ENCODE measurements at places on chromosomes 3 and 15.

DNA sequence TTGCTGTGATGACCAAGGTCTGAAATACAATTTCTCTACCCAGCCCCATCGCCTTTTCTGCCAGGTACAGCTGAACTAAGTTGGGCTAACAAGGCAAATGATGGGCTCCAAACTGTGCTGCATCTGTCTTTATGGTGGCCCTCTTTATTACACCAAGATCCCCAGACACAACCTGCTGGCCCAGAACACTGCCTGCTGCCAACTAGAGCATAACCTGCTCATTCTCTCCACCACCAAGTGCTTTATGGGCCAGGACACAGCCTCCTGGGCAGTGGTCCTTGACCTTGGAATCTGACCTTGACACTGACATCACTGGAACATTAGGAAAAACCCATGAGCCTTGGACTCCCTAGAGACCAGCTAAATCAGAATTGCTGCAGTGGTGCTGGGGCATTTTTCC lies 3.3 kb downstream of the LINS1 start:
- DNase-seq, result no peak

GRCh38 chr3:126343649-126344035 lies 13.6 kb downstream of the KLF15 start:
- DNase-seq, result no peak

DNA sequence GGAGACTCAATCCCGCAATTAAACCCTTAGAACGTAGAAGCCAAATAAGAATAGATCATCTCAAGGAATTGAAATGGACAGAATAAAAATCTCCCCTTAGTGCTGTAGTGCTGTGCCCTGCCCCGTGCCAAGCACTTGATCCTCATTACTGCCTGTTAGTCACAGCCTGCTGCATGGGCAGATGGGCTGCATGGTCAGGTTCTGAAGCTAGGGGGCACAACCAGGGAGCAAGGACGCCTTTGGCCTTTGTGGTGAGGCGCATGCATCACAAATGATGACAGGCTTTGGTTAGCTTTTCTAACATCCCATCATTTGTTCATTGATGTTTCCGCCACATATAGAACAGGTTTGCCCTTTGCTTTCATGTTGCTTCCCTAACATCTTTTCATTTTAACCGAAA lies 336.3 kb upstream of the ADAMTS9 start:
- DNase-seq, result no peak

GRCh38 chr3:180457225-180457624 lies 144.7 kb upstream of the TTC14 start:
- no peak for DNase-seq

- DNase-seq, result no peak
Observed at GRCh38 chr15:84833447-84834228, 16.5 kb downstream of the ALPK3 start.

DNA sequence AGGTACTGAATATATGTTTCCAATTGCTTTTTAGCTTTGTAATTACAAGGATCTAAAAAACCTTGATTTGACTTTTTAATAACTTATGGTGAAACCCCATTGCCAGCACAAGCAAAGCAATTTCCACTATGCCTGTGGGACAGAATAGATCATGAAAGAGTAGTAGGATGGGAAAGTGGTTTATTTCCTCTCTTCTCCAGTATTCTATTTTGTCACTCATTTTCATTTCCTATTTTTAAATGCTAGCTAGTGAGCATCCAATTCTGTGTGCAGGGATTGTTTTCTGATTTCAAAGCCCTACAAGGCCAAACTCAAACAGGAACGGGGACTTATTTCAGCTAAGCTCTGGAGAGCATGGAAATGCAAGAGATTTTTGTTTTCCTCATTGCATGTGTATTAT lies 132.0 kb upstream of the TGFBR2 start:
- DNase-seq, result no peak

DNA sequence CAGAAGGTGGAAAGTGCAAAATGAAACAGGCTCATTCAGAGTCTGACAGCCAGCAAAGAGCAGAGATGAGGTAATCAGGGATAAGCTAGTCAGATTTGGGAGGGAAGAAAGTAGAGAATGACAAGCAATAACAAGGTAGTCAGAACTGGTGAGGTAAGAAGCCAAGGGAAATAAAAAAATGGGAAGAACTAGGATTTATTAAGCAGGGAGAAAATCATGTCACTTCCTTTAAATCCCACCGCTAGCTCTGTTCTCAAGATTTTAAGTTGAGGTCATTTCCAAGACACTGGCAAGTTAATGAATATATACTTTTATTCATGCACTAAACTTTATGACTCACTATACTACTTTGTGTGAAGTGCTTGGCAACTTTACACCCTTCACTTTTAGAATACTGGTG lies 1106.8 kb downstream of the IGSF11 start:
- no peak for DNase-seq

GRCh38 chr3:186807231-186807630 lies 949 bp upstream of the RFC4 start:
- DNase-seq, result no peak

DNA sequence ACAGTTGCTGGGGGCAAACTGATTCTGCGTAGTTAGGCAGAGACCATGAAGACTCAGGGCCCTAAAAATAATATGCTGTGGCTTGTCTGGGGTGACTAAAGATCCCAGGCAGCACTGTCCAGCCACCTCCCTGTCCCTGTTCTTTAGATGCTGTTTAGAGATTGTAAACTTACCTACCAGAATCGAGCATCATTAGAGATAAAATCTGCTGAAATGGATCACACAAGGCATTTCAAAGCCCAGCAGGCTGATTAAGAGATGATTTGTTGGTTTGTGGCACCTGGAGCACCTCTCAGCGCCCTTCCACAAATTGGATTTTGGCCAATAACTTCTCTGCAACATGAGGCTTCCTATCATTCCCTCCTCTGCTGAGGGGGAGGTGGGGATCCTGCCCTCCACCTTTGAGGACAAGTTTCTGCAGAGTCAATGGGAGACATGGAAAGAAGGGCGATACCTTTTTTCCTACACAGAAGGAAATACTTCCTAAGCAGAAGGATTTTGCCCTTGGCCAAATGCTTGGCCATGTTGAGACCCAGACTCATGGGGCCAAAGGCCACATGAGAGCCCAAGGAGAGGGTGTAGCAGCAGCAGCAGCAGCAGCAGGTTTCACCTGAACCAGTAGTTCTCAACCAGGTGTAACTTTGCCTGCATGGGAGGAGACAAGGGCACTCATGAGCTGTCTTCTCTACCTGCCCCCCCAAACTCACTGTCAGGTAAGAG lies 37.5 kb downstream of the SEMA5B start:
- no peak for DNase-seq

DNA sequence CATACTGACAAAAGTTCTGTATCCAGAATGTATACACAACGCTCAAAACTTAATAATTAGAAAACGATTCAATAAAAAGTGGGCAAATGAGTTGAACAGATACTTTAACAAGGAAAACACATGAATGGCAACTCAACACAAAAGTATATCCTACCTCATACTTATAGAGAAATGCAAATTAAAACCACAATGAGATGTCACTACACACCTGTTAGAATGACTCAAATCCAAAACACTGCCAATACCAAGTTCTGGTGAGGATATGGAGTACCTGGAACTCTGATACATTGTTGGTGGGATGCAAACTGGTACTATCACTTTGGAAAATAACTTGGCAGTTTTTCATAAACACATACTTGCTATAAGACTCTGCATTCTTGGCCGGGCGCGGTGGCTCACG lies 42.1 kb downstream of the PRTG start:
- DNase-seq, result no peak

DNA sequence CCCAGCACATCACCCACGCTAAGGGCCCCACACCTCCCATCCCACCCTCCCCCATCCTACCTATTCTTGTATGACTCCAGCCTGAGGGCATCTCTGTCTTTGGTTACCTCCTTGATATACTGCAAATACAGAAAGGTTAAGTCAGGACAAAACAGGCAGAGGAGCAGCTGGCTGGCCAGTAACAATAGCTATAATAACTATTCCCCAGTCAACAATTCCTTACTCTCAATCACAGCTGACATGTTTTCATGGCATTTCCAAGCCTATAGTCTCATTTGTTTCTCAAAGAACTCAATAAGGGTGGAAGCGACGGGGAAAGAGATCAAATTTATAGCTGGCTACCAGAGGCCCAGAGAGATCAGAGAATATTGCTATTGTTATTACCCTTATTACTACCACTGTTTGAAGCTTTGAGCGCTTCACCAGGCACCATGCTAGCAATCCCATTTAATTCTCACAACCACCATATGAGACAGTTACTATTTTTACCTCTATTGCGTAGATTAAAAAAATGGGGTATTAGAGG lies 93.0 kb upstream of the C2CD4B start:
- DNase-seq, result no peak

GRCh38 chr3:98777286-98777685 lies 14.1 kb downstream of the ST3GAL6 start:
- DNase-seq, result no peak

DNA sequence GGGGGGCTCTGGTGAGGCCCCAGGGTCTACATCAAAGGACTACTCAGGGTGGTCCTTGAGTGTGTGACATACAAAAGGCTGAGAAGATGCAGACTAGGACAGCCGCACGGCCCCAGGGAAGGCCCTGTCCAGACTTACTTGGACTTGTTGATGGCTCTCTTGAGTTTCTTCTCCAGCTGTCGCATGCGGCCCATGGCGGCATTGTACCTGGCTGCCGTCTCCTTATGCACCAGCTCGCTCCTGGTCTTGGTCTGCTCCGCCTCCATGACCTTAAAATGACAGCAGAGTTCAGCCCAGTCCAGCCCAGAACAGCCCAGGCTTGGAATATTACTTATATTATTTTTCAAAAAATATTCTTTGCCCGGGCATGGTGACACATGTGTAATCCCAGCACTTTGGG lies 56.0 kb downstream of the CAPN7 start:
- no peak for DNase-seq

DNA sequence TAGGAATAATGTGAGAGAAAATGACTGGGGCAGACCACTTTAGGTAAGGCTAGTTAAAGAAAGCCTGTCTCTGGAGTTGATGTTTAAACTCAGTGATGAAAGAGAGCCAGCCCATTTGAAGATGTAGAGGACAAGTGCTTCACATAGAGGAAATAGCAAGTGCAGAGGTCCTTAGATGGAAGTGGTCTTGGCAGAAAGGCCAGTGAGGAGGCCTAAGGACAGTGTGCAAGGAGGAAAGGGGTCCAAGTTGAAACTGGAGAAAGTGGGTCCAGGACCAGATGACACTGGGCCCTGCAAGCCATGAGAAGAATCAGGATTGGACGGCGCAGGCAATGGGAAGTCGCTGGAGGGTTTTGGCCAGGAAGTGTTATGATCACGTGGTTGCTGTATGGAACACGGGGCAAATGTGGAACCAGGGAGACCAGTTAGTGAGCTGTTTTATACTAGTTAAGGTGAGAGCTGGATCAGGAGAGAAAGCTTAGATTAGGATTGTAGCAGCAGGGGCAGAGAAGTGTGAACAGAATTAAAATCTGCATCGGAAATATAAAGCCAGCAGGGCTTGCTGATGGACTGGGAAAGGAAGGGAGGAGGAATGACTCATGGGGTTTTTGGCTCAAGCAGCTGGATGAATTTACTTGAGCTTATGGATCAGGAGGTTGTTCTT lies 48.0 kb upstream of the SCAANT1 start:
- no peak for DNase-seq

DNA sequence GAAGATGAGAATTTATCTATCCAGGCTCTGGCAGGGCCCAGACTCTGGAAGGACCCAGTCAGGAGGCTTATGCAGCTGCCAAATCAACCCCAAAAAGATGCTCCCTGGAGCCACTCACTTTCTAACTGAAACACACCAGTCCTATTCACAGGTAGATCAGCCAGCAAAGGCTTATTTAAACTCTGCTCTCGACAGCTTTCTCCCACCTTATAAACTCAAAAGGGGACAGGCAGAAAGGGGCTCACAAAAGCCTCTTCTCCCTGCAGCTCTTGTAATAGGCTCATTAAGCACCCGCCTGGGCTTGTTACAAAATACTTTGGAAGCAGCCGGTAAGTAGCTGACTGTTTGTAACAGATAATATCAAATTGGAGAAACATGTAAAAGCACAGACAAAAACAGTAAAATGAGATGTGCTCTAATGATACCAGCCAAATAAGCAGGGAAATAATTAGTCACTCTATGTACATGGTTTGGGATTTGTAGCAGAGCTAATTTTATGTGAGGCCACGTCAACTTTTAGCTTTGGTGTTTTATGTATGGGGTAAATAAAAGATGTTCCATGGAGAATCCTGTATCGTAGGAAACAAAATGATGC lies 213.8 kb downstream of the NR2F2 start:
- DNase-seq, result no peak

GRCh38 chr15:38259134-38259533 lies 6.5 kb downstream of the SPRED1 start:
- no peak for DNase-seq

GRCh38 chr3:122513386-122514122 lies 1.2 kb downstream of the KPNA1 start:
- no peak for DNase-seq

GRCh38 chr3:56702490-56703315 lies 19.6 kb upstream of the TASOR start:
- DNase-seq, result peak; percentile 66

DNA sequence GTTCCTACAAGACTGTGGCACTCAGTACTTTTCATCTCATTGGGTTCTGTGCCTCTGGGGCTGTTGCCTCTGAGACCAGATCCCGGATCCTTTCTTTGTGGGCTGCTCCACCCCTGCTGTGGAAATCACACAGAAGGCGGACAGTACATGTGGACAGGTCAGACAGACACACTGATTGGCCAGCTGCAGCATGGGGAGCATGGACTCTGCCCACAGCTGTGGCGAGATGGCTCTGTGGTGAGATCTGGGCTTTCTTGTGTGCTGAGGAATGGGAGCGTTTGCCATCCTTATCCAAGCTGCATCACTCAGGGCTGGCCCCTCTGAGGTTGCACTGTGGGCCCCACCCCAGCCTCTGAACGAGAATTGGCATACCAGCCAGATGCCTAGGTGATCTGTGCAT lies 147.0 kb downstream of the APBA2 start:
- no peak for DNase-seq

GRCh38 chr3:8539419-8539818 lies 37.8 kb downstream of the LMCD1 start:
- no peak for DNase-seq

DNA sequence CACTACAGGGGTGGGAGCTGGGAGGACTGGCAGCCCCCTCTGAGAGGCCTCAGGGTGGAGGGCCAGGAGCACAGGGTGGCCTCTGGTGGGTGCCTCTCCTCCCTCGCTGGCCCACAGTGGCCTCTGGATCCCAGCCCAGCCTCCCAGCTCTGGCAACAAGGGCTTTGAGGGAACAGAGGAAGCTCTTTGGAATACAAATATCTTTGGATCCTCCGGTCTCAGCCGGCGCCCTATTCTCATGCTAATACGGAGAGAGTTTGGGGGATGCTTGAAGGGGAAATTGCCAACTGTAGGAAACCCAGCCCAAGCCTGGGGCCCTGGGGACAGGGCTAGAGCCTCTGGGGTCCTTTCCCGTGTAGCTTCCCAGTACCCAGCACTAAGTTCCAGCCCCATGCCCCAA lies 33.4 kb upstream of the INSYN1 start:
- no peak for DNase-seq

Data from renal cortex interstitium (tissue), 15 donors.